ENCODE measurements at places on chromosomes 2 and 18.

DNA sequence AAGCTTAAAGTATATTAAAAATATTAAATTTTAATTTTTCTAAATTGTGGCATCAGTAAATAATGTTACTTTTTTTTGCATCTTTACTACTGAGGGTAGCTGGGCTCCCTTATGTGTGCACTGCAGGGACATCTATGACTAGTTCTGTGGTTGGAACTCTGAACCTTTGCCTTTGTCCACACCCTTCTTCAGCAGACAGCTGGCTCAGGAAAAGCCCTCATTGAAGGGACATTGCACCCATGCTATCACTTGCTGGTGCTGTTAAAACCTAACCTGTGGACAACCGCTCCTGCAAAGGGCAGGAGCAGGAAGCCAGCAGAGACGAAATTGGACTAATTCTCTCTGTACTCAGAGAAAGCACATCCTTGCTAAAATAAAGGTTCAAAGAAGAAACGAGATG, 30.1 kb downstream of the MOCOS start:
- no peak for DNase-seq

DNA sequence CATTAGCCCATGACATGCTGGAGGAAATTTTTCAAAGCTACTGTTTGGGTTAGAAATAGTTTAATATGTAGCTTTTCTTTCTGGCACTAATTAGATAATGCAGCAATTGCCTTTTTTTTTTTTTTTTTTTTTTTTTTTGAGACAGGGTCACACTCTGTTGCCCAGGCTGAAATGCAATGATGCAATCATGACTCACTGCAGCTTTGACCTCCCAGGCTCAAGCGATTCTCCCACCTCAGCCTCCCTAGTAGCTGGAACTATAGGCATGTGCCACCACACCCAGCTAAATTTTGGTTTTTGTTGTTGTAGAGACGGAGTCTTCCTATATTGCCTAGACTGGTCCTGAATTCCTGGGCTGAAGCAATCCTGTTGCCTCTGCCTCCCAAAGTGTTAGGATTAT, 136.2 kb downstream of the SP100 start:
- DNase-seq = no peak

- peak; percentile 31 for DNase-seq
These were observed 242.3 kb downstream of the SETBP1 start for GRCh38 chr18:44922968-44923367.

- no peak for DNase-seq
These were observed 68.1 kb upstream of the FZD7 start for GRCh38 chr2:201965550-201965949.

- no peak for DNase-seq
These were observed 33.8 kb downstream of the SDC1 start for GRCh38 chr2:20190876-20191713.

- no peak for DNase-seq
These were observed 681 bp downstream of the ACADL start for GRCh38 chr2:210224591-210224940.
